Body of pancreas (tissue), 4 donors: ENCODE measurements at places on chromosomes 12 and 14. TPM values are rescaled to one million over a fixed set of nuclear protein-coding genes. Genes with fewer than 3 reads are reported as not detected.

The PTGDR gene
- 0.26 TPM for total RNA-seq

The PAPLN gene
- 9.6 TPM for total RNA-seq

The CCDC177 gene
- total RNA-seq, result not detected

The CLEC6A gene
- not detected for total RNA-seq

The MED13L gene
- 72.6 TPM for total RNA-seq

The KRT72 gene
- not detected for total RNA-seq

The RNASE7 gene
- total RNA-seq, result 1.0 TPM

The CALM1 gene
- total RNA-seq, result 199 TPM

The TAS2R7 gene
- total RNA-seq, result not detected

The OR4E2 gene
- total RNA-seq, result not detected

The OLR1 gene
- total RNA-seq, result 5.7 TPM

The MTHFD1 gene
- total RNA-seq, result 20.2 TPM

The G2E3 gene
- 8.8 TPM for total RNA-seq

The RERGL gene
- total RNA-seq, result not detected

The NCKAP5L gene
- 13.2 TPM for total RNA-seq

The ADCY6 gene
- total RNA-seq, result 38.6 TPM

The PRH1 gene
- 106 TPM for total RNA-seq

The TNS2 gene
- total RNA-seq, result 75.5 TPM

The GNB3 gene
- 0.52 TPM for total RNA-seq

The NUDT4 gene
- total RNA-seq, result 59.7 TPM

The ANAPC5 gene
- total RNA-seq, result 111 TPM

The TMEM19 gene
- 16.6 TPM for total RNA-seq

The SPIC gene
- not detected for total RNA-seq

The HCAR3 gene
- 0.33 TPM for total RNA-seq

The ADGRD1 gene
- total RNA-seq, result 4.9 TPM

The SRRM4 gene
- not detected for total RNA-seq

The AMN gene
- not detected for total RNA-seq

The LRRC23 gene
- total RNA-seq, result 7.0 TPM

The SLC6A13 gene
- total RNA-seq, result not detected

The CHGA gene
- total RNA-seq, result 80.1 TPM

The IGFBP6 gene
- total RNA-seq, result 204 TPM

The SLC17A8 gene
- total RNA-seq, result not detected
